ENCODE measurements at places on chromosomes 6 and 20.

GRCh38 chr6:168439794-168440450 lies 1.1 kb upstream of the SMOC2 start:
- no peak for DNase-seq

- DNase-seq, result no peak
These were observed 6.0 kb downstream of the SUMO4 start for GRCh38 chr6:149405823-149406765.

- DNase-seq, result no peak
These were observed 107.1 kb downstream of the TSHZ2 start for GRCh38 chr20:53079261-53079691.

DNA sequence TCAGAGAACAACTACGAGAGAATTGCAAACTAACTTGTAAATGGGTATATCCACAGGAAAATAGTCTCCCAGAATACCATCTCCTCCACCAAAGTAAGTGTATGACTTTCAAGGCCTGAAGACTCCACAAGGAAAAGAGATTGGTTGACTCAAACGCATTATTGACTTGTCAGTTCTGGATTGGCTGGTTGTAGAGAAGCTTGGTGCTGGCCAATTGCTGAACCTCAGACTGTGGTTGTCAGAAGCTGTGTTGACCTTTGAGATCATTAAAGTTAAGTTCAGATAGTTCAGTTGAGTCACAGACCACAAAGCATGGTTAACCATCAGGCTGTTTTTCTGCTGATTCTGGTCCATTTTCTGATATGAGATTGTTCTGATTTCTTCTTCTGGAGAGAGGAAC lies 388.3 kb downstream of the BMP2 start:
- DNase-seq, result no peak

DNA sequence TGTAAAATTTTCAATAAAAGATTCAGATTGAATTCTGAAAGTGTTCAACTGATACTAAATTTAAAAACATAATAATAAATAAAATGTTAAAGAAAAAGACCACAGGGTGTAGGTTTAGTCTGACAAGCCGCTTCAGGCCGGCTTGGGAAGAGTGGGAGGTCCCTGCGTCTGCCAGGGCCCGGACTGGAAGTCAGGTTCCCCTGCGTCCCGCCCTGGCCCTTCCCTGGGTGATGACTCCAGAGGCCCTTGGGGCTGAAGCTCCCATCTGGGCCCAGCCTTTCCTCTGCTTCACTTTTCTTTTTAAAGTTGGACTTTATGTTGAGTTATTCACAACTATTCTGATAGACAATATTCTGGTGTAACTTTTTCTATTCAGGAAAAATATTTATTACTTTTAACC lies 93.3 kb downstream of the SMOC2 start:
- DNase-seq, result no peak

- DNase-seq, result no peak
These were observed 36.6 kb upstream of the NFATC2 start for GRCh38 chr20:51579137-51579536.

DNA sequence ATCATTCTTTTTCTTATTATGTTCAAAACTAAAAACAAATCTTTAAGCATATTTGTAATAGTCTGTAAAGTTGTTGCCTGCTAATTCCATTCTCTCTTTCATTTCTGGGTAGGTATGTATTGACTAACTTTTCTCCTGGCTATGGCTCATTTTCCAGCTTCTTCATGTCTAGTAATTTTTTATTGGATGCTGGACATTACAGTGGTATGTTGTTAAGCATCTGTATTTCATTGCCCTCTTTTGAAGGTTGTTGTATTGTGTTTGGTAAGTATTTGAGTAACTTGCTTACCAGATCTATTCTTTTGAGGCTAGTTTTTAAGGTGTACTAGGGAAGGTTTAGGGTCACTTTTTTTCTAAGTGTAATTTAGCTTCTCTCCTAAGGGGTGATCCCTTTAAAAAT lies 230.9 kb downstream of the TTLL2 start:
- no peak for DNase-seq

GRCh38 chr6:101543796-101544195 lies 150.3 kb downstream of the GRIK2 start:
- DNase-seq, result no peak

GRCh38 chr6:150895928-150896632 lies 30.6 kb downstream of the MTHFD1L start:
- no peak for DNase-seq

DNA sequence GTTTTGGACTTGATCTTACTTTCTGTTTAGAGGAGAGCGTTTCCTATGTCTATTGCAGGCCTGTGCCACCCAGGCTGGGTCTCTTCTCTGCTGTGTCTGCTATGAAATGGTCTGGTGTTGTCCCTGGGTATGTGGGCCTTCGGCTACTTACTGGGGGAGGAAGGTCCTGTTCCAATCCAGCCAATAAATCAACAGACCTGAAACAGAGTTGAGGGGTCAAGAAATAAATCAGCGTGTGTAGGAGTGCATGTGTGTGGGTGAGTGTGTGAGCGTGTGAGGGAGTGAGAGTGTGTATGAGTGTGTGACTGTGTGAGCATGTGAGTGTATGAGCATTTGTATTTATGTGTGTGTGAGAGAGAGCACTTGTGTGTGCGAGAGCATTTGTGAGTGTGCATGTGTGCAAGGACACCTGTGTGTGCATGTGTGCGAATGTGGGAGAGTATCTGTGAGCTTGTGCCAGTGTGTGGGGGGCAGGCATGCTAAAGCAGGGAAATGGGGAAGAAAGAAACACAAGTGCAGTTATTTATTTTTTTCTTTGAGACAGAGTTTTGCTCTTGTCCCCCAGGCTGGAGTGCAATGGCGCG lies 86.3 kb upstream of the PMEPA1 start:
- DNase-seq, result no peak

- DNase-seq, result no peak
These were observed 15.9 kb downstream of the PNPLA1 start for GRCh38 chr6:36285797-36286196.

GRCh38 chr6:46338131-46338530 lies 153.1 kb downstream of the RCAN2 start:
- no peak for DNase-seq

DNA sequence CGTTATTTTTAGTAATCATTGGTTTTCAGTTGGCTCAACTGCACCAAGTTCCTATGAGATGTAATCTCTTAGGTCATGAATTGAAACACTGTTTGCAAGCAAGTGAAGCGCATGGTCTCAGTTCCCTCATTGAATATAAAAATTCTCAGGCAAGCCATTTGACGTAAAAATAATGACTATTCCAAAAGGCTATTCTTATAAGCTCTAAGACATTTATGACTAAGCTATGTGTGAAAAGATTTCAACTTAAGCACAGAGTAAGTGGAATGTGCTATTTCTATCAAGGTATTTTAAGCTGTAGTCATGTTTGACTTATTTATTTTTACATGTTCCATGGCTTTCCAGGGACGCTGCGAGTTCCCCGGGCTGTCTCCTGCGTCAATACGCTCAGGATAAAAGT lies 248.5 kb downstream of the THBS2 start:
- no peak for DNase-seq

DNA sequence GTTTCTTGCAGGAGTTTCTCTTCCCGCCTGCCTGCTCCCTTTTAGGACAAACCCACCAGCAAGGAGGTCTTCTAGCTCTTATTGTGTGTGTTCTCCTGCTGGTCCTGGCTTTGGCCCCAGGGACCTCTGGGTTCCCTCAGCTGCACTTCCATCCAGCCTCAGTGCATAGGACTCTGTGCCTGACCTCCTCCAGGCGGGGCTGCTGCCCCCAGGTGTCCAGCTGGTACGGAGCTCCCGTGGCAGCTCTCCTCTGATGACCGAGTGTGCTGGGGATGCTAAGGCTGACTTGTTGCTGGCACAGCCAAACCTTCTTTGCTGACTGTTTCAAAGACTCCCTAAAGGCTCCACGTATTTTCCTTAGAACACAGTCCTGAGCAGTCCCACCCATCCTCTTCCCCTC lies 167.6 kb upstream of the PROKR2 start:
- no peak for DNase-seq

DNA sequence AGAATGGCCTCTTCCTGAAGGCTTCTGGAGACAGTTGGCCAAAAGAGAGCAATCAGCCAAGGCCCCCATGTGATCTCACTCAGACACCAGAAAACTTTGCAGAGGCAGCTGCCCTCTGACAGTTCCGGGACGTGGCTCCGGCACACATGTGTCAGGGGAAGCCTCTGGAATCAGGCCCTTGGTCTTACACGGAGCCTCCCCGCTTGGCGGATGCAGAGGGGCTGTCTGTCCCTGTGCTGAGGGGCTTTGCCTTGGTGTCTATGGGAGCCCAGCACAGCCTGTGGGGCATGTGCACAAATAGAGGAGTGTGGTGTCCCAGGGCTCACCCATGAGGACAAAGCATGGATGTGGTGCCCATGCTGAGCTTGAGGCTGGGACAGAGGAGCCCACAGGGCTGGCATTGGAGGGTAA lies 13.8 kb downstream of the SIGLEC1 start:
- DNase-seq, result no peak

DNA sequence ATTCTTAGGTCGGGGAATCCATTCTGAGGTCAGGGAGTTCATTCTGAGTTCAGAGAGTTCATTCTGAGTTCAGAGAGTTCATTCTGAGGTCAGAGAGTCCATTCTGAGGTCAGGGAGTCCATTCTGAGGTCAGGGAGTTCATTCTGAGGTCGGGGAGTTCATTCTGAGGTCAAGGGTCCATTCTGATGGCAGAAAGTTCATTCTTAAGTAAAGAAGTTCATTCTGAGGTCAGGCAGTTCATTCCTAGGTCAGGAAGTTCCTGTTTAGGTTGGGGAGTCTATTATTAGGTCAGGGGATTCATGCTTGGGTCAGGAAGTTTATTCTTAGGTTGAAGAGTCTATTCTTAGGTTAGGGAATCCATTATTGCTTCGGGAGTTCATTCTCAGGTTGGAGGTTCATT lies 16.5 kb upstream of the NXT1 start:
- no peak for DNase-seq

DNA sequence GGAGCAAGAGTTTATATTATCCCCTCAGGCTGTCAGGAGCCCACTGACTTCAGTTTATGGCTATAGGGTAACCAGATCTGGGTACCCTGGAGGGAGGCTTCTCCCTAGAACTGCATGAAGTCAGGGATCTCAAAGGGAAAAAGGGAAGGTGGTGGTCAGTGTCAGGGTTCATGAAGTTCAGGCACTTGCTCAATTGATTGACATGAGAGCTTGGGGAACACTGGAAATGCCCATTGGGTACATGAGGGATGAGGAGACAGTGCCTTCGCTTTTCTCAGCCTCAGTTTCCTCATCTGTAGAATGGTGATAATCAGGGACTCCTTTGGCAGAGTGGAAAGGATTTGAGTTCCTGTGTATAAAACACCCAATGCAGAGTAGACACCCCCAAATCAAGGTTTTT lies 22.6 kb downstream of the SIRPA start:
- DNase-seq, result no peak

DNA sequence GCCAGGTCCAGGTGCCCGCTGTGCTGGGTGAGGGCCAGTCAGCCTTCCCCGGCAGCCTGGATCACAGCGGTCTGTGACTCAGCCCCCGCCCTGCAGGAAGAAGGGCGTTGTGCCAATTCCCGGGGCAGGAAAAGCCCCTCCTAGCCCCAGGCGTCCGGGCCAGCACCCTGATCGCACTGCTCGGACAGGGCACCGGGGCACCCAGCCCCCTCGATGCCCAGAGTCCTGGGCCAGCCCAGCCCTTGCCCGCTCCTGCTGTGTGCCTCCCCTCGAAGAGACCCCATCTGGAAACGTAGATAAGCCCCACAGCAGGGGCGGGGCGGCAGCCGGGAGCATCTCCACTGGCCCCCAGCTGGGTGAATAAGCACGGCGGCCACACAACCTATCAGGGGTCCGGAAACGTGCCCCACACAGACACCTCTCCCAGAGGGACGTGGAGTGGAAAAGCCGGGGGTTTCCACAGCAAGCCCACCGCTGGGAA lies 9.9 kb downstream of the LAMA5 start:
- DNase-seq, result no peak

DNA sequence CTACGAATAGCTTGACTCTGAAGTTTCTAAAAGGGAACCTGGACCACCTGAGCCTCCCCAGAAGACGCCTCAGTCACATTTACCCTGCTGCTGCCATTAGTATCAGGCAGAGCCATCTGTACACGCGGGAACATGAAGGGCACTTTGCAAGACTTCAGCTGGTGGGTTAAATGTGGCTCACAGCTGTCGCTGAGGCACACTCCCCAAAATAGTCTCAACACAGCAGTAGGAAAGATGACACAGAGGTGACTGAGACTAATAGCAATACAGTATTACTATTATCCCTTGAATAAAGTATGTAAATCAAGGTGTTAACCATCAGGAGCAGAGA lies 29.0 kb downstream of the PSMB1 start:
- DNase-seq, result no peak

GRCh38 chr20:32282461-32282860 lies 5.0 kb downstream of the KIF3B start:
- DNase-seq, result peak; percentile 96

DNA sequence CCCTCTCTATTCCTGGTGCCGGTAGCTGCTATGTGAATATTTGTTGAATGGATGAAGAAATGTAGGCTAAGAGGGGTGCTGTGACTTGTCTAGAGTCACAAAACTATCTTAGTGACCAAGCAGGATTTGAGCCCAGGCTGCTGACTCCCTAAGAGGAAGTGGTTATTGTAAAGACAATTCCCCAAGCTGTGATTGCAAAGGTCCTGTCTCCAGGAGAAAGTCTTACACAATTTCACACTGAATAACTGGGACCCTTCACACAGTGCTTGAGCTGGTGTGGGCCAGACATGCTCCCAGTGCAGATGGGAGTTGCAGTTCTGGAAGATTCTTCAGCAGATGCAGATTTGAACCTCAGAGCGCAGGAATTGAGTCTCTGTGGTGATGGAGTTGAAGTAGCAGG lies 38.1 kb downstream of the IYD start:
- DNase-seq, result no peak

GRCh38 chr6:162258647-162259046 lies 468.9 kb downstream of the PRKN start:
- DNase-seq, result no peak

DNA sequence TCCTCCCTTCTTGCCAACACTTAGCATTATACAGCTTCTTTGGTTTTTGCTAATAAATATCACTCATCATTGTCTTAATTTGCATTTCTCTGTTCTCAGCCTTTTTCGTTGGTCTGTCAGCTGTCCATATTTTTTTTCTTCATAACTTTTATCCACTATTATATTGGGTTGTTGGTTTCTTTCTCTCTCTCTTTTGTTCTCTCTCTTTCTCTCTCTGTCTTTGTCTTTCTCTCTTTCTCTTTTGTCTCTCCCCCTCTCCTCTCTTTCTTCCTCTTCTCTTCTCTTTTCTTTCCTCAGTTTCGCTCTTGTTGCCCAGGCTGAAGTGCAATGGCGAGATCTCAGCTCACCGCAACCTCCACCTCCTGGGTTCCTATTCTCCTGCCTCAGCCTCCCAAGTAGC lies 36.5 kb downstream of the JARID2 start:
- DNase-seq, result no peak

- DNase-seq, result no peak
These were observed 42.4 kb downstream of the TXLNB start for GRCh38 chr6:139249395-139249794.
